ENCODE measurements at places on chromosomes 7 and 10.

- no peak for DNase-seq
These were observed 56.8 kb upstream of the LRRC17 start for GRCh38 chr7:102856036-102856435.

DNA sequence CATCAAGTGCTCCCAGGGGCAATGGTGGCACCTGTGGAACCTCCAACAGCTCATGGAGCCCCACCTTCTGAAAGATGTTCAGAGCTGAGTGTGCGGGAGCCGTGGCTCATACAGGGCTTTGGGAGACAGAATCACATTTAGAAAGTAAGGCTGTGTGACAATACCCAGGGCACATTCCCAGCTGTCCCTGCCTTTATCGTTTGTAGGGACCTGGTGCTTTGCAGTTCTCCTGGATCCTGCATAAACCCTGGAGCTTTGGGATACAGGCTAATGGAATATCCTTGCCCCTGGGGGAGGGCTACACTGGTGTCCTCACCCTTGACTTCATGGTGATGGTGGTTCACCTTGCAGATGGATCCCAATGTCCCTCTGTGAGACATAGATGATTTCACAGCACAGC lies 134.8 kb upstream of the LAMB4 start:
- DNase-seq: no peak

GRCh38 chr10:48456361-48456804 lies 148.5 kb downstream of the ARHGAP22 start:
- DNase-seq: no peak

GRCh38 chr10:27998178-27998953 lies 513 bp downstream of the ODAD2 start:
- peak; percentile 53 for DNase-seq

DNA sequence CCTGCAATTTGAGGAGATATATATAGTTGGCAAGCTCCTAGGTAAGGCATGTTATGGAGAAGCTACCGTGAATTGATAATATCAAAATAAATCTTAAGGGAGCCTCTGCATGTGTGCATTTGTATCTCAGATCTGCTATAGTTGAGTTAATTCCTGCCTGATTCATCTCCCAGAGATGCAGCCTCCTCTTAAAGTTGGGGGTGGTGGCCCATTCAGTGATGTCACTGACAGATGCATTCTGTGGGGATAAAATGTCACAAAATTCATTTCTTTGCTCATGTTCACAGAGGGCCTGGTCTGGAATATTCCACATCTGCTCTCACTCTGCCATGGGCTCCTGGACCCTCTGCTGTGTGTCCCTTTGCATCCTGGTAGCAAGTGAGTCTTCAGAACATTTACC lies 185.8 kb upstream of the PRSS1 start:
- no peak for DNase-seq

DNA sequence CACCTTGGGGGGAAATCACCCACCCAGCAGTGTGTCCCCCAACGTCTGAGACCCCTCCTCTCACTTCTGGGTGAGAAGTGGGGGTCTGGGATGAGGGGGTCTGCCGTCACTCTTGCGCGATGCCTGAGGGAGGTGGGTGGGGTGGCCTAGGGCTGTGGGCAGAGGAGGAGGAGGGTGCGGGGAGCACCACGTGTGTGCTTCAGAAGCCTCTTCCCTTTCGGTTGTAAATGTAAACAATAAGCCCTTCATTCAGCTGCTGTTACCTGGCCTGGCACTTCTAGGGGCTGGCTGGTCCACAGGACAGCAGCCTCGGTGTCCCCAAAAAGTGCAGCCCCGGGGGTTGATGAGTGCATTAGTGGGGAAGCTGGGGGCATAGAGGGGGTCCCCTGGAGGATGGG lies 1.3 kb downstream of the CLIP2 start:
- no peak for DNase-seq

- DNase-seq: peak; percentile 24
These were observed 39.8 kb downstream of the MAD1L1 start for GRCh38 chr7:2192831-2193534.

DNA sequence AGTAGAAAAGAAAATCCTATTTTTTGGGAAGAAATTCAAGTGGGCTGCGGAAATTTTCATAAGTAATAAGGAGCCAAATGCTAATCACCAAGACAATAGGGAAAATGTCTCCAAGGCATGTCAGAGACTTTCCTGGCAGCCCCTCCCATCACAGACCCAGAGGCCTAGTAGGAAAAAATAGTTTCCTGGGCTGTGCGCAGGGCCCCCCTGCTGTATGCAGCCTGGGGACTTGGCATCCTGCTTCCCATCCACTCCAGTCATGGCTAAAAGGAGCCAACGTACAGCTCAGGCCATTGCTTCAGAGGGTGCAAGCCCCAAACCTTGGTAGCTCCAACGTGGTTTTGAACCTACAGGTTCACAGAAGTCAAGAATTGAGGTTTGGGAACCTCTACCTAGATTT lies 12.8 kb upstream of the POT1 start:
- DNase-seq: no peak

DNA sequence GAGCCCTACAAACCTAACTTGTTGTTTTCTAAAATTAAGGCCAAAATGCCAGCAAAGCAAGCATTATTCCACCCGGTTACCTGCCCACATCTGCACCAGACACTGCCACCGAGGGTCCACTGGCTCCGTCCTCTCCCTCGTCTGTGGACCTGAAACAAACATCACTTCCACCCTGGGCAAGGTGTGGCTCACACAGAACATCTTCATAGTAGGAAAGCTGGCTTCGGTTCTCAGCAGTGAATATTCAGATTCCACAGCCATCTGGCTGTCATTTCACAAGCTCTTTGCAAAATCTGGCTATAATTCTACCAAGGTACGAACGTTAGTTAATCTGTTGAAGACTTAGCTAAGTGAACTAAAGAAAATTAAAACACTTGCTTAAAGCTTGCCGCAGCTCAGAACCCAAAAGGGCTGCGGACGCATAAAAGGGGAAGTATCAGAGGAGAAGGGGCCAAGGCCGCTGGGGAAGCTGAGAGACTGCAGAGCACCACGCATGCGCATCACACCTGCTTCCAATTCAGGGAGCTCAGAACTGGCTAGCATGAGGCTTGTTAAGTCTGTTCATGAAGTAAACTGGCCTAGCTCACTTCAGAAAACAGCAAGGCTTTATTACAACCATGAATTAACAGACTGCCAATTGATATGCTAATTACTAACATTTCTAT lies 46.1 kb downstream of the PTPRN2 start:
- DNase-seq: no peak

DNA sequence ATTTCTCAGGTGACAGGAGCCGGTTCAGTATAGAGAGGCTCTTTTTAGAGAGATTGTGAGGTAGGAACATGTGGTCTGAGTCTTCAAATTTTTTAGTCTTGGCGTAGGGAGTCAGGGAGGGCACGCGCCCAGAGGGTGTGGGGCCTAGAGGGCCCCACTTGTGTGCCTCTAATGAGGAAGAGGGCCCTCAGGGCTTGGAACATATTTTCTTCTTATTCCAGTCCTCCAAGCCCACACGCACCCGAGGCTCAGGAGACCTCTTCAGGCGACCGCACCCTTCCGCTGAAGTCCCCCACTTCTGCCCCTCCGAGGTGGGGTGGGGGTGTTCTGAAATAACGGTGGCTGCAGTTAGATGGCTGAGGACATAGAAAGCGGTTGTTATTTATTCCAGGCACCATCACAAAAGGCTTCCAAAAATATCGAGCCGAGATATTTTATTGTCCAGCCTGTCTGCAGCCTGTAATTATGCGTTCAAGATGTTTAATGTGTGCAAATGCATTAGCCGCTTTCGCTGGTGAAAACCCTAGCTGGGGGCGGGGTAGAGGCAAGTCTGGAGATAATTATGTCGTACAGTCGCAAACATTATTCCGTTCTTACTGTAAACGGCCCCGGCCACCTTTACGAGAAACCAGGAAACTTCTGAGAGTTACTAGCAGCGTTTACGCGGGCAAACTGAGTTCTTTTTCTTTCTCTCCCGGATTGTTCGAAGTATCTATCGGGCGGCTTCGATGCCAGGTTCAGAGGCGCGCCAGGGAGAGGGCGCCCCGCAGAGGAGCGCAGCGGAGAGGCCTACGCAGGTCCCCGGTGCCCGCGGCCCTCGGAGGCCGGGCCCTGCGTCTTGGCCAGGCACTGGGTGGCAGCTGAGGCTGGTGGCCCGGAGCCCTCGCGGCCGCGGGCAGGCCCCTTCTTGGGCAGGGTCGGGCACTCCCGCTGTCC lies 12.9 kb upstream of the HOXA13 start:
- no peak for DNase-seq

Measured in D341Med (cell line).